ENCODE measurements at places on chromosomes 5 and 9. TPM values are rescaled to one million over a fixed set of nuclear protein-coding genes. Genes with fewer than 3 reads are reported as not detected.

DNA sequence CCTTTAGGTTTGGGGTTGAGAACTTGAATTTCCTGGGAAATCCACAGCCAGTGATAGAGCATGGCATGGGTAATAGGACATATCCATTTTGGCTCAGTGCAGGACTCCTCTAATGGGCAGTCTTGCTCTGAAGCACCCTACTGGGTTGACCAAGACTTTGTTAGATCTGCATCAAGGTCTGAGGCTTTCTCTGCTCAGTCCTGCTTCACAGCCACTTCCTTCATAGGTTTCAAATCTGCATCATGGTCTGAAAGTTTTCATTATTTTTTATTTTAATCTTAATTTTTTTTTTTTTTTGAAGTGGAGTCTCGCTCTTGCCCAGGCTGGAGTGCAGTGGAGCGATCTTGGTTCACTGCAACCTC lies 36.5 kb downstream of the KIF2A start:
- no peak for DNase-seq

GRCh38 chr5:133990396-133990795 lies 14.4 kb downstream of the VDAC1 start:
- DNase-seq, result no peak

CTXN3 gene
- not detected for total RNA-seq

FAM153A gene
- 87.3 TPM for total RNA-seq

DNA sequence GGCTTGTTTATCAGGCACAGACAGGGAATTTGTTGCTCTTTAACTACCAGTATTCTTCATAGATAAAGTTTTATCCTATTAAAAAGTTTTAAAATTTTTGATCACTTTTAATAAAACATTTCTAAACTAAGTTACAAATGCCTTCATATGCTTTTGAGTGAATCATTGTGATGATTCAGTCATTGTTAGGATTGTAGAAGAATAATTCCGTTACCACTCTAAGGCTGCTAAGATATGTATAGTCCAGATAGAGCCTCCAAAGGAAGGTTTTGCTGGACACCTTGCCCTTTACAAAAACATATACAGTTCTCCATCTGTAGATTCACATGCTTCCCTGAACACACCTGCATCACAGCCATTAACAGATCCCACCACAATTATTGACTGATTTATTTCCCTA lies 233.7 kb downstream of the SPOCK1 start:
- DNase-seq, result no peak

GRCh38 chr9:90961375-90961774 lies 159.8 kb downstream of the SYK start:
- no peak for DNase-seq

MUSK gene
- not detected for total RNA-seq

- DNase-seq, result no peak
Measured at GRCh38 chr9:95090871-95091577, 226.5 kb downstream of the FANCC start.

DNA sequence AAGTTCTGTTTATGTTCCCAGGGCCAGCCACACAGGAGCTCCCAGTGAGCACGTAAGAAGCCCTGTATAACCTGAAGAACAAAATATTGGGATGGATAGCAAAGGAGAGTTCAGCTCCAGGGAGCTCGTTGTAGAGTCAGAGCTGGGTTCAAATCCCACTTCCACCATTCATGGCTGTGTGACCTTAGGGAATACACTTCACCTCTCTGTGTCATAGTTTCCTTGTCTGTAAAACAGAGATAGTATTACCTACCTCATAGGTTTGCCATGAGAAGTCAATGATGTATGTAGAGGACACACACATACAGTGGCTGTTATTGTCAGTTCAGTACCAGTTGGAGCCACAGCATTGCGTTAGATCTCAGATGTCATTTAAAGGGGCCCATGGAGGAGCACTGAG lies 67.4 kb downstream of the MACROH2A1 start:
- DNase-seq, result no peak

CD74 gene
- 277 TPM for total RNA-seq

- no peak for DNase-seq
Measured at GRCh38 chr9:21114311-21114710, 27.3 kb downstream of the IFNW1 start.

DNA sequence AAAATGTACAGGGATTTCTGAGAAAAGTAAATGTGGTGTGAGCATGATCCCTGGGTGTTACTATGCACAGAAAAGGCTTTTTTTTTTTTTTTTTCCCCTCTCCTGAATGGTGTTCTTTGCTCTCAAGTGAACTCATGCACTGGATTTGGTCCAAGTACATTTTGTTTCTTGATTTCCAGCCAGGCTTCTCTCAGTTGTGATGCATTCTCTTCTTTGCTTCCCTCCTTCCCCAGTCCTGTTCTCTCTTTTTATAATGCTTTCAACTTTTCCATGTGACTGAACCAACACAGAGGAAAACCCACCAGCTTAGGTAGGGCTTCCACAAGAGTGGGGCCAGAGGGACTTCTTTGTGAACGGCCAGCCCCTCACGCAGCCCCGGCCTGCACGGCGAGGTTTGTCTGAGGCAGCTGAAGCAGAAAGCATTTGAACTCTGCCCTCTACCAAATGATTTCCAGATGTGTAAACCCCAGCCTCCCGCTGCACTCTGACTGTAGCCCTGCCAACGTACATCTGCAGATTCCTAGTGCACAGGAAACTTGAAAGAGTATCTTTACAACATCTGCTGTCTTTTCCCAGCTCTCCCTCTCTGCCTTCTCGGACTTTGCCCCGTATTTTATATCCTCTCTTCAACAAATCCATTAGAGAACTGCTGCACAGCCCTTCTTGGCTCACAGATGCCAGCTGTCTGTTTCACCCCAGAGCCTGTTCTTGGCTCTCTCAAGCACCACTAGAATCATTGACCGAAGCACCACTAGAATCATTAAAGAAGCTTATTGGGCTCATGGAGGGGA lies 71.8 kb upstream of the CD180 start:
- no peak for DNase-seq

GRCh38 chr5:28328681-28329080 lies 1290.3 kb upstream of the CDH9 start:
- DNase-seq, result no peak

DNA sequence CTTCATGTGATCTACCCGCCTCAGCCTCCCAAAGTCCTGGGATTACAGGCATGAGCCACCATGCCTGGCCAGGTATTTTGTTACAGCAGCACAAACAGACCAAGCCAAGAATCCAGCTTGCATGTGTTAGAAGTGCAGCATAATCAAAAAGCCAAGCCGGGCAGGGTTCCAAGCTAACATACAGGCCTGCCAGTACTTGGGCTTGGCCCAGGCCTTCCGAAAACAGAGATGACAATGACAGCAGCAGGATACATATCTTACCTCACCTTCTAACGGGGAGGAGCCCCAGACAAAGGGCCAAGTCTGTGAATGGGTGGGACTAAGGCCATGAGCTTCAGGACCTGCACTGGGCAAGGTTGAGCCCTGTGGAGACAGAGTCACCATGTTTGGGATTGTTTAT lies 91.4 kb upstream of the ZNF462 start:
- no peak for DNase-seq

All from activated naive CD4-positive, alpha-beta T cell treated with anti-CD3 and anti-CD28 coated beads, Interleukin-2, amount 50 U/mL, for 72 hours (primary cell).